Right renal cortex interstitium (tissue), 3 donors: ENCODE measurements at places on chromosomes 6 and 20. TPM values are rescaled to one million over a fixed set of nuclear protein-coding genes. Genes with fewer than 3 reads are reported as not detected.

Gene THBS2
- 9.0 TPM for polyA plus RNA-seq

Gene DDX43
- 0.58 TPM for polyA plus RNA-seq

Gene SLC13A3
- polyA plus RNA-seq: 17.6 TPM

DNA sequence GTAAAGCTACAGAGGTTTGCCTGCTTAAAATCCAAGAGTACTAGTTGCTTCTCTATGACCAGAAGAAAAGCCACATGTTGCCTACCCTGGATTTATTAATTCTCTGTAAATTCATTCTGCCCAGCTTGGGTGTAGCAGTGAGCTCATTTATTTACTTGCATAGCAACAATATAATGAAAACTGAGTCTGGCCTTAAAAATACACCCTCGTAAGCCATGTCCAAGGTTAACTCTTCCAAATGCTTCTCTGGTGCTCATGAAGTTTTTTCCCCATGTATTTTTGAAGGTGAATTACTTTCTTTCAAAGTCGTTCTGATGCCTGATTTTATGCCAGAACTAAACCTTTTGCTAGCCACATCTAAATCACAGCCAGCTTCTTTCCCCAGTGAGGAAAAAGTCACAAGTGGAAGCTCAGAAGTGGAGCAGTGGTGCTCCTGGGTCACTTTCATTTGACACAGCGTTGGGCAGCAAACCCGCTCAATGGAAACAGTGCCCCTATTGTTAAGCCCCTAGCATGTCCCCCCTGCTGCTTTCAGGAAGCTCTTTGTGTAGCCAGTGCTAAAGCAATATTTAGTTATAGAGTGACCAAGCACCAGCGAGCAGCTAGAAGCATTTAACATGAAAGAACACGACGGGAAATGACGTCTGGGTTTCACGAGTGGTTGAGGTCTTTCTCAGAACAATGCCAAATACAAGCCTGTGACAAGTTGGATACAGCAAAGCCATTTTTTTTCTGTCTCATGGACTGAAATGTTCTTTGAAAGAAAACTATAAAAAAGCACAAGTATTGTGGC, 29.8 kb downstream of the NEDD9 start:
- DNase-seq: no peak

DNA sequence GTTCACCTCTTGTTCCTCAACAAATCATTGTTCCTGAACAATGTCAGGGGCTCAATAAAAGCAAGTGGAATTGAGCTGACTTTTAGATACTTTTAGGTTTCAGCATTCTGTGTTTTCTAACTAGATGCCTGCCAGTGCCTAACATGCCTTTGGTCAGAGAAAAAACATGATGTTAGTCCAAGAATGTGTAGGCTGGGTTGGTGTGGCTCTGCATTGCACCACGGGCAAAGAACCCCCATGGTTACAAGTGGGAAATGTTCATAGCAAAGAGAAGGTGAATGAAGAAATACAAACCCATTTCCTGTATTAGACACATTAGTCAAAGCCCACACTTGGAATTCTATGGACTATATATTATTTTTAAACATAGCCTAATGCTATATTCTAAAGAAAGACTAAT, 193.3 kb downstream of the TMEM200A start:
- no peak for DNase-seq

GRCh38 chr6:72825315-72825911, 203.5 kb downstream of the KCNQ5 start:
- DNase-seq: no peak

GRCh38 chr6:11712760-11713159, 65.8 kb downstream of the ADTRP start:
- DNase-seq: no peak

GRCh38 chr6:104252276-104252675, 607.4 kb downstream of the HACE1 start:
- DNase-seq: no peak
